ENCODE measurements at places on chromosomes 1 and 21. TPM values are rescaled to one million over a fixed set of nuclear protein-coding genes. Genes with fewer than 3 reads are reported as not detected.
A peak's percentile ranks its signal among the peaks of the same experiment; 100 is the strongest.

GJA9 gene
- not detected for total RNA-seq

TMEM240 gene
- 1.0 TPM for total RNA-seq

GPR61 gene
- not detected for total RNA-seq

VASH2 gene
- not detected for total RNA-seq

DNA sequence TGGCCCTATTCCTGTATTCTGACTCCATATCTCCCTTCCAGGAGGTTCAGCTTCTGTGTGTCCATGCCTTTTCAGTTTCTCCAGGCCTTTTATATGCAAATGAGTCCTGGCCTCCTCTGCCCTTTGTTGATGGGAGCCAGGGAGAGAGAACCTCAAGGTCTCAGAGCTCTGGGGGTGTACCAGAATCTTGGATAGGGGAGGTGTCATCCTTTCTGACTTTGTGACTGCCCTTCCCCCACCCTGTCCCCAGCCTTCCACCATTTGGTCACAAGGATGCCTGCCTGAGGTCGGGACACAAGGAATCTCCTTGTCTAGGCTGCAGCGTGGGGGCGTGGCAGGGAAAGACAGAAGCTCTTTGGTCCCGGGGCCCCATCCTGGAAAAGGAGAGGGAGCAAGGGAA lies 18.6 kb downstream of the LURAP1 start:
- no peak overlapping the region for H3K4me3 ChIP-seq
- DNase-seq = no peak
- H3K4me1 ChIP-seq = no peaks in the 10 kb centered on the region
- no peaks in the 10 kb centered on the region for H3K36me3 ChIP-seq
- H3K27ac ChIP-seq = no peak overlapping the region

GRCh38 chr1:172399756-172400721 lies 20.4 kb upstream of the C1orf105 start:
- H3K27ac ChIP-seq = no peak overlapping the region
- DNase-seq = no peak
- H3K36me3 ChIP-seq = no peaks in the 10 kb centered on the region
- H3K4me1 ChIP-seq = no peaks in the 10 kb centered on the region
- no peaks in the 10 kb centered on the region for H3K27me3 ChIP-seq
- H3K4me3 ChIP-seq = no peak overlapping the region

DNA sequence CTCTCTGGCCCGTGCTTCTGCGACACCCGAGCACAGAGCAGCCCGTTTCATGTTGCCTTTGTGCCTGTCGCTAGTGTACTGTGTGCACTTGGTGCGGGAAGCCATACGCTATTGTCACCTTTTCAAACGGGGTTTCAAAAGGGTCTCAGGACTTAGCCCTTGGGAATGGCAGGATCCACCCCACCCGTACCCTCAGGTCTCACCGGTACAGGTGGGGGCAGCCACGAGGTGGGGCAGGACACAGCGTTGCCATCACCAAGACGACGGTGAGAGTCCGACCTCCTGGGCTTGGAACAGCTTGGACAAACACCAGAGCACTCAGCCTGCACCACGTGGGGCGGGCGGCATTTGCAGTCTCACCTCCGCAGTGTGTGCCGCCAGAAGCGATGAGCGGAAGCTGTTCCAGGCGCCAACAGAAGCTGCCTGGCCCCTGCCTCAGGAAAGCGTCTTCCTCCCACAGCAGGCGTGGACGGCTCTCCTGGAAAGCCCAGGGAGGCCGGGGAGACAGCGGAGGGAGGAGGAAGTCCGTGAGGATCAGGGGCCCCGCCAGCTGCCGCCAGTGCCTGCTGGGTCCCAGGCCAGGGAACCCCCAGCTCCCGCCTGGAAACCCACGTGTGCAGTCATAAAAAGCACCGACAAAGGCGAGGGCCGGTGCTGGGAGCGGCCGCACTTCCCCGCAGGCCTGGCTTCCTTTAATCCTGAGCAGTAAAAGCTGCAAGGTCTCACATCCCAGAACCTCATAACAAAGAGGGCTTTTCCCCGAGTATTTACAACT lies 131.3 kb upstream of the ARHGEF16 start:
- H3K27me3 ChIP-seq = no peaks in the 10 kb centered on the region
- peaks cover 16% of the 10 kb centered on the region for H3K4me1 ChIP-seq
- H3K4me3 ChIP-seq = no peak overlapping the region
- H3K36me3 ChIP-seq = no peaks in the 10 kb centered on the region

DNA sequence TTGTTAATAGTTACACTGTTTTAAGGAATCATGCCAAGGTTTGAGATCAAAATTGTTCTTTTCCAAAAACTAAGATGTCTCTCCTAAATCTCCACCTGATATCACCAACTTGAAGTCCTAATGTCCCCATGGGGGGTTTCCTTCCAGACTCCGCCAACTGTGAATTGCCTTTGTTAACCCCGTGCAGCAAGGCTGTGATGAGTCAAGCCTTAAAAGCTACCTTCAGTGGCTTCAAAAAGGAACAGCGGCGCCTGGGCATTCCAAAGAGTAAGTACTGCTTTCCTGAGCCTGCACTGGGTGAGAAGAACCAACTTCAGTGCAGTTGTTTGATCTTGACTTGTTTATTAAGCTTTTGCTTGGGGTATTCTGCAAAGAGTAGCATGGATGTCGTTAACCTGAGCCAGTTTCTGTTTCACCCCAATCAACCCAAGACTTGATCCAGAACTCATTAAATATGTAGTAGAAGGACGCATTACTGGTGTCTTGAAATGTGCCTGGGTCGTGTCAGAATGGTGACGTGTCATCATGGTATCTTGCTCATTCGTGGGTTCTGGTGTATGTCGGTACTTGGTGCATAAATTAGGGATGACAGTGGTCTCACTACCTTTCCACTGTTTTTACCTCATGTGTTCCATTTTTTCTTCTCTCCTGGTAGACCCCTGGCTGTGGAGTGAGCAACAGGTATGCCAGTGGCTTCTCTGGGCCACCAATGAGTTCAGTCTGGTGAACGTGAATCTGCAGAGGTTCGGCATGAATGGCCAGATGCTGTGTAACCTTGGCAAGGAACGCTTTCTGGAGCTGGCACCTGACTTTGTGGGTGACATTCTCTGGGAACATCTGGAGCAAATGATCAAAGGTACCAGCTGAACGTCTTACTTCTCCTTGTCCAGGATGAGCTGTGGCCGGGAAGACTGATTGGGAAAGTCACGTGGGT lies 8.7 kb downstream of the ETS2 start:
- H3K27ac ChIP-seq = no peak overlapping the region
- H3K4me1 ChIP-seq = no peaks in the 10 kb centered on the region
- H3K4me3 ChIP-seq = no peak overlapping the region
- DNase-seq = no peak
- peaks cover 24% of the 10 kb centered on the region for H3K36me3 ChIP-seq

DNA sequence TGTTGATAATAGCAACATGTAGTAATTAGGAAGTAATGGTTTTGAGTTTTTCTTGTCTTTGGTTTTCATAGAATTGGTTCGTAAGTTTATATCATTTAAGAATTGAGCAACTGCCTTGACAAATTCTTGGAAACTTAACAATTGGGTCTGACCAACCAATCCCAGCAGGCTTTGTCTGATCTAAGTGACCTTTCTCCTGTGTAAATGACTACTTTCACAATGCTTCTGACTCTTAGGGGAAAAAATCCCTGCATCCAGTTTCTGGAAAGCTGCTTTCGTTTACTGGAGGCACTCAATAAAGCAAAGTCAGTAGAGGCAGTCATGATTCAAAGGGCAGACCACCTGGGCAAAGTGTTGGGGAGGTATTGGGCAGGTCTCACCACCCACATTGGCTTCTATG lies 303.6 kb upstream of the FAM78B start:
- no peaks in the 10 kb centered on the region for H3K27me3 ChIP-seq
- H3K4me3 ChIP-seq = no peak overlapping the region
- H3K4me1 ChIP-seq = no peaks in the 10 kb centered on the region
- no peak overlapping the region for H3K27ac ChIP-seq

GRCh38 chr1:78916986-78917385 lies 89.5 kb downstream of the ADGRL4 start:
- H3K27me3 ChIP-seq = no peaks in the 10 kb centered on the region
- no peak overlapping the region for H3K4me3 ChIP-seq
- H3K27ac ChIP-seq = no peak overlapping the region
- H3K4me1 ChIP-seq = no peaks in the 10 kb centered on the region
- DNase-seq = no peak
- H3K36me3 ChIP-seq = no peaks in the 10 kb centered on the region

- no peaks in the 10 kb centered on the region for H3K27me3 ChIP-seq
- no peaks in the 10 kb centered on the region for H3K36me3 ChIP-seq
- no peaks in the 10 kb centered on the region for H3K4me1 ChIP-seq
- no peak overlapping the region for H3K4me3 ChIP-seq
- DNase-seq = no peak
- H3K27ac ChIP-seq = no peak overlapping the region
These were observed 40.2 kb downstream of the FASLG start for GRCh38 chr1:172699111-172699510.

DNA sequence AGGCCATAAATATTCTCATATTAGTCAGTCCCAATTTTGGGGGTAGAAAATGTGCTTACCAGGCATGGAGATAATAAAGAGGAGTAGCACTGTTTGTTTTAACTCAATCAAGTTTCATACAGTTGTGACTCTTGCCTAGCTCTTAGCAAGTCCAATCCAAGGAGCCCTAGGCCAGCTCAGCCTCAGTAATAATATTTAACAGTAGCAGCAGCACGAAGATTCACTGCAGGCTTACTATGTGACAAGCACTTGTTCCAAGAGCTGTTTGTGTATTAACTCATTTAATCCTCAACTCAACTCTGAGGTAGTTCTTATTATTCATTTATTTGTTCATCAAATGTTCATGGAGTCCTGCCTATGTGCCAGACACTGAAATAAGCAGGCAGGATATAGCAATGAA lies 12.3 kb downstream of the CD58 start:
- DNase-seq = no peak
- no peaks in the 10 kb centered on the region for H3K4me1 ChIP-seq
- H3K27me3 ChIP-seq = no peaks in the 10 kb centered on the region
- H3K36me3 ChIP-seq = no peaks in the 10 kb centered on the region
- H3K27ac ChIP-seq = no peak overlapping the region
- H3K4me3 ChIP-seq = no peak overlapping the region

DNA sequence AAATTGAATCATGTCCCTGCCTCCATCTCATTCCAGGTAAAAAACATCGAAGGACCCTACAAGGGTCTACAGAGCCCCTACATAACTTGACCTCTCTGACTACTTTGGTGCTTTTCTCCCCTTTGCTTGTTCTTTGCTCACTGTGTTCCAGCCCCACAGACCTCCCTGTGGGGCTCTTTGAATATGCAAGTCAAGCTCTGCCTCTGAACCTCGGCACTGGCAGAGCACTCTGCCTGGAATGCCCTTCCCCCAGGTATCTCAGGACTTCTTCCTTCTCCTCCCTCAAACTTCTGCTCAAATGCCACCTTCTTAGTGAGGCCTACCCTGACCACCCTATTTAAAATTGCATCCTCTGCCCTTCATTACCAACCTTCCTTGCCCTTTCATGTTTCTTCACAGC lies 87.8 kb upstream of the CD34 start:
- H3K27ac ChIP-seq = no peak overlapping the region
- H3K4me3 ChIP-seq = no peak overlapping the region
- no peaks in the 10 kb centered on the region for H3K36me3 ChIP-seq
- H3K4me1 ChIP-seq = no peaks in the 10 kb centered on the region
- no peaks in the 10 kb centered on the region for H3K27me3 ChIP-seq
- DNase-seq = no peak

DNA sequence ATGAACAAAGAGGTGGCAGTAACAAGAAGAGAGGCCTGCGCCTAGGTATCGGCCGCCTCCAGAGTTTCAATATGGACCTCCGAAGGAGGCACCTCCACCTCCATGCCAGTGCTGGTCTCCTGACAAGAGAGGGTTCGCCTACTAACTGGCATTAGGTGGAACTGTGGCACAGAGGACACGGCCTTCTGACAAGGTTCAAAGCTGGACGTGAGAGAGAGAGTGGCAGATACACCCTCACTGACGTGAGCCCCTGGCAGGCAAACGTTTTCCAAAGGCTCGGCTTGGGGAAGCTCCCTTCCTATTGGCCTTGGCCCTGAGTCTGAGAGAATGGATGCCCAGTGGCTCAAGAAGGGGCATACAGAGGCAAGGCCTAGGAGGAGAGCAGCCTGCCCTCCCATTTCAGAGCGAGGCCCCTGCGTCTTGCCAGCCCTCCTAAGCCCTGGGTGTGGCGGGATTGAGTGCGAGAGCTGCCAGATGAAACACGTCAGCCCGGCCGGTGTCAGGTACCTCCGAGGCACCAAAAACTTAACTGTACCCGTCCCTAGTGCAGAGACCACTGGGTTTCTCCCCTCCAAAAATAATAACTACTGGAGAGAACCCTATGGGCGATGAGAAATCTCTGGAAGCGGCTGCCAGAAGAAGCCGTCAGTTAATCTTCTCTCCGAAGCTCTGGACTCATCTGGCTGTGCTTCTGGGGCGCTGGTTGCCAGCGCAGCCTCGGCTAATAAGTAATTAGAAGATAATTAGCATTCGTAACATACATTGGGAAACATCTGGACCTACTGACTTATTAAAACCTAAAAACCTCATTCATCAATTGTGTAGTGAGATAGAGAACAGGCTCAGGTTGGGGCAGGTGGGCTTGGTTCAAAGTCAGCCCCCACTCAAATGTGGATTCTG lies 283.6 kb downstream of the NPHP4 start:
- H3K36me3 ChIP-seq = no peaks in the 10 kb centered on the region
- no peak overlapping the region for H3K4me3 ChIP-seq
- no peaks in the 10 kb centered on the region for H3K4me1 ChIP-seq

- no peak overlapping the region for H3K4me3 ChIP-seq
- H3K27me3 ChIP-seq = no peaks in the 10 kb centered on the region
- H3K27ac ChIP-seq = no peak overlapping the region
- peaks cover 5% of the 10 kb centered on the region for H3K4me1 ChIP-seq
These were observed 5.0 kb upstream of the KCNE1 start for GRCh38 chr21:34517039-34517438.

GRCh38 chr1:203216274-203217138 lies 13.0 kb downstream of the CHIT1 start:
- H3K36me3 ChIP-seq = no peaks in the 10 kb centered on the region
- peak; percentile 42 for DNase-seq
- no peak overlapping the region for H3K4me3 ChIP-seq
- H3K4me1 ChIP-seq = no peaks in the 10 kb centered on the region
- no peak overlapping the region for H3K27ac ChIP-seq

DNA sequence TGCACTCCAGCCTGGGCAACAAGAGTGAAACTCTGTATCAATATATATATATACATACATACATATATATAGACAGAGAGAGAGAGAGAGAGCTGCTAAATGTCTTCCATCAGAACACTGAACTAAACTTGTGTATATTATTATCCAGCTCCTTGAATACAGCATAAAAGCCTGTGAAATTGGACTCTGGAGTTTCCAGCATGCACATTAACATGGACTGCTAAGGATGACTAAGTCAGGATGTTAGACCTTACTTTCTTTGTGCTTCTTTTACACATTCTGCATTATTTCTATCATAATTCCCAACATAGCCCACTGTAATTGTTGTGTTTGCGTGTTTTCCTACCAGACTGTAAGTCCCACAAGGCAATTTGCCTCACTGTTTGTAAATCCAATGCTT lies 259.1 kb downstream of the TGFB2 start:
- no peak for DNase-seq
- no peaks in the 10 kb centered on the region for H3K36me3 ChIP-seq
- no peak overlapping the region for H3K4me3 ChIP-seq
- H3K27me3 ChIP-seq = no peaks in the 10 kb centered on the region

- H3K27ac ChIP-seq = no peak overlapping the region
- no peaks in the 10 kb centered on the region for H3K36me3 ChIP-seq
- H3K27me3 ChIP-seq = no peaks in the 10 kb centered on the region
- no peak overlapping the region for H3K4me3 ChIP-seq
- H3K4me1 ChIP-seq = no peaks in the 10 kb centered on the region
These were observed 62.0 kb upstream of the COL6A1 start for GRCh38 chr21:45919593-45919992.

- no peaks in the 10 kb centered on the region for H3K27me3 ChIP-seq
- no peak for DNase-seq
- no peaks in the 10 kb centered on the region for H3K4me1 ChIP-seq
- H3K27ac ChIP-seq = no peak overlapping the region
These were observed 600.6 kb downstream of the PTPRU start for GRCh38 chr1:29836651-29837646.
